ENCODE measurements at places on chromosomes 7 and 10. TPM values are rescaled to one million over a fixed set of nuclear protein-coding genes. Genes with fewer than 3 reads are reported as not detected.

Gene MACC1
- total RNA-seq, result 25.0 TPM

Gene EGFR
- total RNA-seq, result 60.9 TPM

Gene VGF
- total RNA-seq, result 0.55 TPM

Gene SORCS1
- 0.06 TPM for total RNA-seq

Measured in lung (tissue), 17 donors.